NCI-H187 (cell line): ENCODE measurements at places on chromosomes 3 and 15.

GRCh38 chr3:131546441-131546840, 43.7 kb upstream of the MRPL3 start:
- no peak for DNase-seq

- DNase-seq = no peak
Observed at GRCh38 chr3:14853271-14853951, 34.6 kb downstream of the FGD5 start.

- DNase-seq = no peak
Observed at GRCh38 chr3:169256796-169257522, 406.6 kb downstream of the MECOM start.

DNA sequence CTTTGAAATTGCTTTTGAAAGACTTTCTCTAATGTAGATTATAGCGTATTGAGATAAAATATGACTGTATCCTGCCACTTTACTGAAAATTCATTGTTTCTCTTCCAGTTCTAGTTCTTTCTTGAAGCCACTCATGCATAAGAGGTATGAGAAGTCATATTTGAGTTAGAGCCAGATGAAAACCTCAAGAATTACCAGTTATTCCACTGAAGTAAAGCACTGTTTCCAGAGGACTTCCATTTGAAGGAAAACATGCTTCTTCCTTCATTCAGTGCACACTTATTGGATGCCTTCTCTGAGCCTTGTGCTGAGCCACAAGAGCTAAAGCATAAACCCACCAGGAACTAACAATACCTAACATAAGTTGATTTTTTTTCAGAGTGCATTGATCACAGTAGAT, 513.4 kb downstream of the ZNF385D start:
- DNase-seq = no peak

DNA sequence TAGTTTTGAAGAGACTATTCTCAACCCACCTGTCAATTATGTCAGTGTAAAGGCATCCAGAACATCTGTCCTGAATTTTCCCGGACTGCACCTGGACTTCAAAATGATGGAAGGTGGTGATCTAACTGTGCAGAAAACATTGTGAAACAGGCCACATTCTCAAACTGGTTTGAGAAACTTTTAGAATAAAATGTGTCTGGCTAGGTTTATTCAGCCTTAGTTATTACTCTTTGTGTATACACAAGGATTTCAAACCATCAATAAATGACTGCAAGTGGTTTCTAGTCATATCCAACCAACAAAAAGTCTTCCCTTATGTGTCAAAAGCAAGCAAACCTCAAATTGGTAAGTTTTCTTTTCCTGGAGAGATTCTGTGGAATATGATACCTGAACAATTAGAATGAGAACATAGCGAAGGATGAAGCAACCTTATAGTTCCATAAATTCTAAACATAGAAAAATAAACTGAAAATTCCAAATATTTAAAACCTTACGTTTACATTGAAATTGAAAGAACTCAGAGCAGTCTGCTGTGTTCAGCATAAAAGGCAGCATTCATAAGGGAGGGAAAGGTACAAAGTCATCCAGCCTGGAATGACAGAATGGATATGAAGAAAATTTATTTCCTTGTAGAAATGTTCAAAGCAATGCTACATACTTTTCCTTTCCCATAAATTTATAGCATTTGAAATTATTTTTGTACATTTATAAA, 306.6 kb upstream of the TGFBR2 start:
- DNase-seq = no peak

DNA sequence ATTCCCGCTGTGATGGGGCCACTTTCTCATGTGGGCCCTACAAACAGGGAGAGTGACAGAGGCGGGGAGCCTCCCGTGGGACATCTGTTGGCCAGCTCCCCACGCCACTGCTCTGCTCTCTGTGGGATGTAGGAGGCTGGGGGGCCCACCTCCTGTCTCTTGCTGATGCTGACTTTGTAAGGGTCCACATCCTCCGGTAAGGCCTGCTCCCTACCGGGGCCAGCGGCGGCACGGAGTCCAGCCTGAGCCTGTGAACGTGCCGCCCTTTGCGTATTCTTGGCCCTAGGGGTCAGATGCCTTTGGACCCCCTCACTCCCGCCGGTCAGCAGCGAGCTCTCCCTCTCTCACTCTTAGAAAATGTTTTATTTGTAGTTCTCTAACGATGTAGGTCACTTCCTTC, 153.2 kb downstream of the LRRC28 start:
- no peak for DNase-seq

DNA sequence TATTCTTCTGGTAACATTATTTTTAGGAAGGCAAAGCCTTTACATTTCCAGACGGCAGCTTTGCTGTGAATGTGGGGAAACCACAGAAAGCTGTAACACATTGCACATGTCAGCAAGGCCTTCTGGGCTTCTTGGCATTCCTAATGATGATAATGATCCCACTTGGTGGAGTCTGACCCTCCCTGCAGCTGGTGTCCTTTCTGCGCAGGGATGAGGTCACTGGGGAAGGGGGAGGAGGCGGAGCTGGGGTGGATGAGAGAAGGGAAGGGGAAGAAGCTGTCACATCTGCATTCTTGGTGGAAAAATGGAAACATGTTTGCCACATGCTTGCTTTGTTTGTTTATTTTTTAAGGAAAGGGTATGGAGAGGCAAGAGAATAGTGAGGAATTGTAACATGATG, 68.6 kb downstream of the FILIP1L start:
- DNase-seq = no peak

- no peak for DNase-seq
Observed at GRCh38 chr15:88428053-88428452, 39.1 kb downstream of the MRPL46 start.

GRCh38 chr3:40337136-40338108, 27.9 kb downstream of the EIF1B start:
- no peak for DNase-seq

GRCh38 chr3:21390136-21390535, 360.9 kb downstream of the ZNF385D start:
- no peak for DNase-seq

DNA sequence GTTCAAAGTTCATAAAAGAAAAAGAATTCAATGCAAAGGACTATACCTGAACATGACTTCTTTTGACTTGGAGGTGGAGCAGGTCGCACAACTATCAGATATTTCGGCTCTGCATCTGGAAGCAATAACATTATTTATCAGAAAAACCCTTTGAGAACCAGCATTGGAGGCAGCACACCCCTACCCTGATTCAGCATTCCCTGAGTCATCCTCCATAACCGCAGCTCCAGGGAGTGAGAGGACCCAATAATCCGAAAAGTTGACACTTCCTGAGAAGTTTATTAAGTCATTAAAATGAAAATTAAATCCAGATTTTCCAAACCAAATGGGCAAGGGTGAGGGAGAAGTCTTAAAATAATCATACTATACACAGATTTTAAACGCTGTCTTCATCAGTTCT, 90.6 kb downstream of the ABI3BP start:
- no peak for DNase-seq

- DNase-seq = no peak
Observed at GRCh38 chr3:172528677-172529076, 5.4 kb upstream of the TNFSF10 start.

DNA sequence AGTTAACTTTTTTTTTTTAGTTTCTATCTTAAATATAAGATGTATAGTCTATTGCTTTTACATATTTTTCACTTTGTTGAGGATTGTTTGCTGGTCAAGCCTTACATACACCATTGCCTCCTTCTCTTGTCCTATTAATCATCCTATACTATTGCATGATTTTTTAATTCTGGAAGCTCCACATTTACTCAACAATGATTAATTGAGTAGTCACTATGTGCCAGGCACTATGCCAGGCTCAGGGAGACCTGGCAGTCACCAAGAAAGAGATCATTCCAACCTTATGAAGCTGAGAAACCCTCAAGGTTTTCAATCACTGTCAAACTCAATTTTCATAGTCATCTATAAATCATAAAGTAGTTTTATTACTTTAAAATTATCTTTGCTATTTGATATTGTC, 626.2 kb downstream of the IGSF11 start:
- DNase-seq = no peak

GRCh38 chr15:39795486-39795885, 12.8 kb upstream of the FSIP1 start:
- DNase-seq = no peak
